ENCODE measurements at places on chromosomes 7 and 10.

GRCh38 chr10:80753612-80754011 lies 215.9 kb downstream of the SH2D4B start:
- DNase-seq, result no peak

DNA sequence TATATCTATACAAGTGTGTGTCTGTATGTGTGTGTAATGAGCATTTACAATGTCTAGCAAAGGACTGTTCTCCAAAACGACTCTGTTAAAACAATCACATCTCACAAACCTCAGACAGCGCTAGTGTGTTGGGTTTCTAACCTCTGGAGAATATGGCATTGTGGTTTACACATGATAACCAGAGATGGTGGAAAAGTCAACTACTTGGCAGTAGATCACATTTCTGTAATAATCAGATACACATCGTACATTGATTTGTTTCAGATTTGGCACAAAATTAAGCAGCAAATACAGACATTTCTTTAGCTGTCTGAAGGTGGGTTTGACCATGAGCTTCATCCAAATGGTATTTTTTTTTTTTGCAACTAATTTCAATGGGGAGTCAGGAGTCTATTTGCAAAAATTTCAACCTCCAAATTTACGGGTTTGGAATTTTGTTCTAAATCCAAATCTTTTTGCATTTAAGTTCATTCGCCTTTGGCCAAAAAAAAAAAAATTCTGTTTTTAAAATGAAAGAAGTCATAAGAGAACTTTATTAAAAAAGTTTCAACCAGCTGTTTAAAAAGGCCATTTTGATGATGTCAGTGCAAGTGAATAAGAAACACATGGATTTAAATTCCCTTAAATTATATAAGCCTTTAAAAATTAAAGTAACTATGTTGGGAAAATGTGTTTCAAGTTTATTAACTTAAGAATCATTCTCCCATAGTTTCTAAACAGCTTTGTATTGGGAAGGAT lies 127.8 kb downstream of the TMEM26 start:
- DNase-seq, result no peak

- no peak for DNase-seq
These were observed 15.7 kb upstream of the ZNF212 start for GRCh38 chr7:149223761-149224160.

- no peak for DNase-seq
These were observed 25.5 kb upstream of the KNDC1 start for GRCh38 chr10:133134411-133135115.

DNA sequence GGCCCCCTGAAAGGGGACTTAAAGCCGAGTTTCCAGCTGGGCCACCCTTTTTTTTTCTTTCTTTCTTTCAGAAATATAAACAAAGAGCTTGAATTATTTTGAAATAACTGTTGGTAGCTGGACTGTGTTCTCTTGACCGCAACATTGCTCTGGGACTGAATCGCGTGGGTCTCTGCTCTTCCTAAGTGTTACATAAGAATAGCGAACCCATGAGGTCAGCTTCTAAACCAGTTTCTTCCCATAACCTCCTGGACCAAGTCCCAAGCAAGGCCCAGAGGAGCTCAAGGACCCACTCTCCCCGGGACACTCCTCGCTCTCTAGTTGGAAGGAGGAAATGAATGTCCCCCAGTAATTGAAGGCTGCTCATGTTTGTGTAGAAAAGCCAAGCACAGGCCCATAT lies 91.1 kb downstream of the CXCL12 start:
- no peak for DNase-seq

DNA sequence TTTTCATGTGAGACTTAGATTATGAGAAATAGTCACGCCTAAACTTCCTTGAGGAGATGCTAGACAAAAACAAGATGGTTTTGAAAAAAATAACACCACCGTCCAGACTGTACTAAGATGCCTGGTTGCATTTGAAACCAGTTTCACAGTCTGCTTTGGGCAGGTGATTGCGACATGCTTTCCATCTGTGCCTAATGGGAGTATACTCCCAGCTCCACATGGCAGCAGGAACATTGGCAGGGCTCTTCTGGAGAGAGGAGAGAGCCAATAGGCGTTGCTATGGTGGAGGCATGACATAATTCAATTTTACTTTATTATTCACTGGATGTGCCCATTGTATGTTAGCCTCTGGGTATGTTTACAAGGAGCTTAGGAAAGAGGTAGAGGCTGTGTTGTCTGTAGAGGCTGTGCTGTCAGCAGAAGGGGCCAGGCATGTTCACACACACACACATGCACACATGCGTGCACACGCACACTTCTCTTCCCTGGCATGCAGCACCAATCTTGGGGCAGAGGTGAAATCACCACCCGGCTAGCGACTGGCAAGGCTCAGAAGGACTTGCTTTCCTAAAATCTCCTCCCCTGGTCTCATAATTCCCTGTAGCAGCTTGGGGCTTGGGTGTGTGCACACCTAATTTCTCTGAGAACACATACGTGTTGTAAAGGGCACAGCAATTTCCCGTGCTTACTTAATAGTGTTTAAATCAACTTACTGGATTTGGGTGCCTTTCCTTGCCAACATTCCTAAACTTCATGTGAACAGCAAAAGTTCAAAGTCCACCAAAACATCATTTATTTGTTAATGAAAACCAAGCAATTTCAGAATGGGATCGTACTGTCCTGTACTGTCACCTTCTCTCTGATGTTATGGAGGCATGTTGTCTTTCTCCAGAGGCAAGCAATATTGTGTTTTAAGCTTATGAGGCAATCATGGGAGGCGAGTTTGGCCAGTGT lies 162.1 kb downstream of the TCF7L2 start:
- DNase-seq, result no peak

DNA sequence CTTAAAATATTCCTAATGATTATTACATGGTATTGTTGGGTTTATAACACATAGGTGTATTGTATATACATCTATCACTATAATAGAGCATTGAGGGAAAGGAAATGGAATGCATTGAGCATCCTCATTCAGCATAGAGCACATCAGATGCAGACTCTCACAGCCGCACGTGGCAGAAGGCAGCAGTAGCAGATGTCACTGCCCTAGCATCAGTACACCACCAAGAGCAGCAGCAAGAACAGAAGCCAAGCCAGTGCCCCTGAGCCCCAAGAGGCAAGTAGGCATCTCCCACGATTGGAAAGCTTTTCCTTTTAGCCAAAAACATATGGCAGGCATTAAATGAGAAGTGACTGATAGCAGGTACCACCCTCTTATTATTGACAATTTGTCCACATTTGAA lies 510.0 kb downstream of the TNS3 start:
- DNase-seq, result no peak

DNA sequence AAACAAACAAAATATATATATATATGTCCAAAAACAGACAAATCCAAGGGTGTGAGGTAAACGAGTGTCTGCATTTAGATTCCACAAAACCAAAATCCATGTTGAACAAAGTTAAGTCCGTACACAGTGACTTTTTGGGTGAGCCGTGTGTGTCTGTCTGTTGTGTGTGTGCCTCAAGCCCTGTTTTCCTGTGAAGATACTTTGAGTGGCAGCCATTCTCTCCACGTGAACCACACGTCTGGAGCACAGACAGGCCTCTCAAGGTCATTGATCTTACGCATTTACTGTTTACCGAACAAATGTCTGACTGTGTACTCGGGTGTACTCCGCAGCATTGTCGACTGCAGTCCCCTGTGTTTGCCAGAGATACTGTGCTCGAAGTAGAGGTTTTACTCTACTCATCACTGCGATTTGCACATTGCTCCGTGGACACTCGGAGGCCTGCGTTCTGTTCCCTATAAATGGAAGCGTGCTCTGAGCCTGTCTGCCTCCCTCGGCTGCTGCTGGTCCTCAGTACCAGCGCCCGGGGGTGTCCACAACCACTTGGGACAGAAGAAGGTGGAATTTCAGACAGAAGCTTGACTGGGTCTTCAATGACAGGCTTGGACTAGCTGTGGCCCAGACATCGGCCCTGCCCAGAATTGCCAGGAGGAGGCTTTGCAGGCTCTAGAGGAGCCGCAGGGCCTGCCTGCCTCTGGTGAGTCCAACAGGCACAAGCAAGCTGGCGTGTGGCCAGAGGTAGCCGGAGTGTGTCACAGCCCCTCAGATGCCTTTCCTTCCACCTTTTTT lies 22.1 kb downstream of the CYP17A1 start:
- DNase-seq, result no peak

DNA sequence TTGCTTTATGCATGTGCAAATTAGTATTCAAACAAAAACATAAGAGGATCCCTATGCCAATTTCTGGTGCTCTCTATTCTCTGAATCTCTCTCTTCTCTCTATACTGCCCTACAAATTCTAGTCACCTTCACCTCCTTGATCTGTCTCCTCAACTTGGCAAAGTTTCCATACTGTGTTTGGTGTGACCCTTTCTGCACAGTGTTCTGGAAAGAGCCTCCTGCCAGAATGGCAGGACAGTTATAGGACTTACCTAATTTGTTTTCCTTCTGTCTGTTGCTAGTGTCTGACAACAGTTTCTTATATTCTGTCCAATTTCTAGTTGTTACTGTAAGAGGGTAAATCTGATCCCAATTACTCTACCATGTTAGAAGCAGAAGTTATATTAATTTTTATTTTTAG lies 34.3 kb downstream of the MAPK8 start:
- DNase-seq, result no peak

- DNase-seq, result no peak
These were observed 1.7 kb upstream of the NEURL1 start for GRCh38 chr10:103491729-103492364.

- DNase-seq, result no peak
These were observed 18.9 kb downstream of the PDGFA start for GRCh38 chr7:500521-501420.

DNA sequence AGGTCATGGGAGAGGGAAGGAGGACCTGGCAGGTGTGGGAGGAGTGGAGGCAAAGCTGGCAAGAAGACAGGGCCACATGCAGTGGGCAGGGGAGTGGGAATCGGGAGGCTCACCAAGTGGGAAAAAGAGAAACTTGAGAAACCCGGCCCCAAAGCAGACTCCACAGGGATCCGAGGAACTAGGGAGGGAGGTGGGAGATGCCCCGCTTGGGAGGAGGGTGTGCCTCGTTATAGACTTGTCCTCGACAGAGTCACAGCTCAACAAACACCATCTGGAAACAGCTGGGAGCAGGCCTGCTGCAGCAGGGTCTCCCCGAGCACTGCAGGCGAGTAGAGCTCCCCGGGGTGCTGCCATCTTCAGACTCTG lies 54.8 kb downstream of the MKI67 start:
- no peak for DNase-seq

DNA sequence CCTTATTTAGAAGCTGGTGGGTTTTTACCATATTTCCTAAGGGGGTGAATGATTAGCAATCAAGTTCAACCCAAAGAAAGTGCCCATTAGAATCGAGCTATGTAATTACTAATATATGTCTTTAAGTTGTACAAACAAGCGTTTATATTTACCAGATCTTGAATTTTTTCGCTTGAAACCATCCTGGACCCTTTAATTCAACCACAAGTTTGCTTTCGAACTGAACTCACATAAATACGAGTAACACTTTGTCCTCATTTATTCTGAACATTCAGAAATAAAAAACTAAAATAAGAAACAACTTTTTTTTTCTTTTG lies 1.5 kb downstream of the SRI start:
- DNase-seq, result no peak

- no peak for DNase-seq
These were observed 158.8 kb upstream of the LYZL2 start for GRCh38 chr10:30788307-30788706.

DNA sequence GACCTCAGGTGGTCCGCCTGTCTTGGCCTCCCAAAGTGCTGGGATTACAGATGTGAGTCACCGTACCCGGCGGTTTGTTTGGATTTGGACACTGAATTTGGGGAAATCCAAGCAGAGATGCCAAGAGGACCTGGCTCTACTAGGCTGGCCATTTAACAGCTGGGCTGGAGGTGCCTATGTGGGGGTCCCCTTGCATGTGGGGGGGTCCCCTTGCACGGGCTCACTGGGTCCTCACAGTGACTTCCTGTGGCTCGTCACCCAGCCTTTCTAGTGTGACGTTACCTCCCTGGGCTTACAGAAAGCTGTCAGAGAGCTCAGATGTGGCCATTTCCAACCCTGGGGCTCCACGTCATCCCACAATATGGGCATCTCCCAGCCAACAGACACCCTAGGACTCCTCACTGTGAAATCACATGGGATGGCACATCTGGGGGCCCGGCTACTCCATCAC lies 49.3 kb upstream of the GNA12 start:
- DNase-seq, result no peak

DNA sequence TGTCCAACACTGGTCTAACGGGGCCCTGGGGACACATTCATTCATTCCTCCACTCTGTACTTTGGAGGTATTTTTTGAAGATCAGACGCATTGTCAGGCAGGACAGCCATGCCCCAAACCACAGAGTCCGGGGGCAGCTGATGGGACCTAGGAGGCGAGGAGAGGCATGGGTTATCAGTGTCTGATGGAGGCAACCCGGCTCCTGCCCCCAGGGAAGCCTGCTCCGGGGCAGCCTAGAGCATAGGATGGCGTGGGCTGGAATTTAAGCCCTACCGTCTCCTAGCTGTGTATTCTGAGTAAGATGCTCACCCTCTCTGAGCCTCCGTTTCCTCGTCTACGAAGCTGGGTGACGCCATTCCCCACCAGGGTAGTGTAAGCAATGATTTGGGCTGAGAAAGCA lies 55.4 kb upstream of the ELN start:
- no peak for DNase-seq

GRCh38 chr7:155577509-155577905 lies 31.1 kb upstream of the CNPY1 start:
- no peak for DNase-seq

GRCh38 chr10:77405771-77406241 lies 231.8 kb downstream of the KCNMA1 start:
- peak; percentile 8 for DNase-seq

GRCh38 chr10:117112220-117112619 lies 25.9 kb downstream of the VAX1 start:
- no peak for DNase-seq

GRCh38 chr10:62707810-62708209 lies 96.7 kb upstream of the ADO start:
- DNase-seq, result no peak

GRCh38 chr7:133470-133869 lies 58.9 kb upstream of the FAM20C start:
- DNase-seq, result no peak

DNA sequence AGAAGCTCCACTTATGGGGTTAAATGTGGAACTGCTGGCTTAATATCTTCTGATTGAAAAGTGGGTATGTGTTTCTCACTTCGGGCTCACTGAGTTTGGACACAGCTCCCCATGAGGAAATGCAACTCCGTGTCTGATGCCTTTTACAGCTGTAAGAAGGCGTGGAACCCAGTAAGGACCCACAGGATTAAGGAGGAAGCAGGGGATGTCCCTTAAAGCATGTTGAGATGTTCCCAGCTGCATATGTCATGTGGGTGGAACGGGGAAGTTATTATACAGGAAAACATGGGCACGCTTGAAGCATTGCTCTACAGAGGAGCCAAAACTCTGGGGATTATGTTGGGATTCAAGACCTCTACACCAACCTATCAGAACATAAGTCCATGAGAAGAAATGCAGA lies 224.4 kb downstream of the NEBL start:
- no peak for DNase-seq

Data from stimulated activated CD8-positive, alpha-beta memory T cell treated with anti-CD3 and anti-CD28 coated beads, Interleukin-12 subunit alpha, Interleukin-12 subunit beta, amount 100 ng/mL, for 4 hours (primary cell).